ENCODE measurements at places on chromosomes 1 and 21.
A peak's percentile ranks its signal among the peaks of the same experiment; 100 is the strongest.

DNA sequence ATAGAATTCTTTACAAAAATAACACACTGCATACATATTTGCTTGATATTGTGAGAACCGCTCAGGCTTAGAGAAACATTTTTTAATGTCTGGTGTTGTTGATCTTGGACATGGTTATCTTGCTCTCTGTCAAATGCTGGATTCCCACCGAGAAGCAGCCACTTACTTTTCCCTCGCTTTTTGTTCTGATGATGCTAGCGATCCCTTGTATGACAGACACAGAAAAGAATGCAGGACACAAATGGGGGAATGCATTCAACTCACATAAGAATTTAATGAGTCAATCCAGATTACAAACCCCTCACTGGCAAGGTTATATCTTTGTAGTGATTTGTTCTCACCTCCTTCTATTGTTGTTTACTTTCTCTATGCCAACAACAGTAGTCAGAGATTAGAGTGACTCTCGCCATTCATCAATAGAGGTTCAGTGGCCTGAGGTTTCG lies 76.8 kb upstream of the AKT3 start:
- no peak for DNase-seq

DNA sequence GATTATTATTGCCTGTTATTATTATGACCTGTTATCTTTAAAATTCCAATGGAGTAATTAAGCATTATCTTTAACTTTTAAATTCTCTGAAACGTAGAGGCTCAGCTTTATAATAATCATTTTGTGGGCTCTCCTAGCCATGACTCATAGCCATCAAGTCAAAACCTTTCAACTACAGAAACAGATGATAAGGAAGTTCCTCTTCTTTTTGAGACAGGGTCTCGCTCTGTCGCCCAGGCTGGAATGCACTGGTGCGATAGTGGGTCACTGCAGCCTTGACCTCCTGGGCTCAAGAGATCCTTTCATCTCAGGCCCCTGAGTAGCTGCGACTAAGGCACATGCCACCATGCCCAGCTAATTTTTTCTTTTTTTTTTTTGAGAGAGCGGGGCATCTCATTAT lies 43.5 kb downstream of the CHML start:
- DNase-seq, result no peak

DNA sequence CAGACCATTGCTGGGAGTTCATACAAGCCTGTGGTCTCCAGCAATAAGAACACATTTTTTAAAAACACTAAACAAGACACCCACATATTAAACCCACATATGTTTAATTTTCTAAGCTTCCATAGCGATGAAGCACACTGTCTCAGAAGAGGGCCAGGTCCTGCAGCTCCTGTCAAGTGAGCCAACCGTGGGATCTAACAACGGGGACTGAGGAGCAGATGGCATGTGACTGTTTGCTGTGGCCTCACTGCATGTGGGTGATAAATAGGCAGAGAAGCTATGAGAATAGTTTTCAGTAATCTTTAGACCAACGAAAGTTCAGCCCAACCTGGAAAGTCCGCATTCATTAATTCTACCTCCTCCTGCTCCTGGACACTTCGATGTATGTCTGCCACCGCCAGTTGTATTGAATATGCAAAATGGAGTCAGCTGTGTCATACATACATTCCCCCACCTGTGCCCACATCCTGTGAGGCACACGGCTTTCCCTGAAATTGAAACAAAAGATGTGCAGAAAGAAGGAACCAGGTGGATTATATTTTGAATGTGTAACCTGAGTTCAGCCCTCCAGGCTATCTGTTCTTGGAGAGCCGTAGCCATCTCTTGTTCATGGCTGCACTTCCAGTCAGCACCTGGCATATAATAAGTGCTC lies 88.2 kb downstream of the MIS18A start:
- no peak for DNase-seq

DNA sequence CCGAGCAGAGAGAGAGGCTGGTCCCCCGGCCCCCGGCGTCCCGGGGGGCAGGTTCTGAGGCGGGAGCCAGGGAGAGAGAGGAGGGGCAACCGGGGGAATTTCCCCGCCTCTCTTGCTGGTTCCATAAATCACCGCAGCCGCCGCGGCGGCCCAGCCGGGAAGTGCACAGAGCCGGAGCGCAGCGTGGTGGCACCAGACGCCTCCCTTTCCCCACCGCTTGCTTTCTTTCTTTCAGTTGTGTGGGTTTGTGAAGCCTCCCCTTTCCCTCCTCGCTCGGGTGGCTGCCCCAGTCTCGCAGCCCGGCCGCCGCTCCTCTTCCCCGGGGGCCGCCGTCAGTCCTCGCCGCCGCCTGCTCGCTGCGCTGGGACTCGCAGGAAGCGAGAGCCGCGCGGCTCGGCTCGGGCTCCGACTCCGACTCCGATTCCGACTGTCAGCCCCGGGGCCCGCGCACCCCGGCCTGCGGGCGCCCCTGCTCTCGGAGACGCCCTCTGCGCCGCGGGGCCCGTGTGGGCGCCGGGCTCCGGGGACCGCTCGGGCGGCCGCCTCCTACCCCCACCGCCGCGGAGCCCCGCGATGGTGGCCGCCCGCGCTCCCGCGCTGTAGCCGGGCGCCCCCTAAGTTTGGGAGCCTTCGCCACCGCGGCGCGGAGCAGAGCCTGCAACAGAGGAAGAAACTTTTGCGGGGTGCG lies at the start of gene CACHD1:
Gene CACHD1 (plus strand): TSS at position 153 of the 688 bp plus-strand sequence. CDS start 616 bp downstream, outside the sequence.
- DNase-seq, result peak; percentile 83

DNA sequence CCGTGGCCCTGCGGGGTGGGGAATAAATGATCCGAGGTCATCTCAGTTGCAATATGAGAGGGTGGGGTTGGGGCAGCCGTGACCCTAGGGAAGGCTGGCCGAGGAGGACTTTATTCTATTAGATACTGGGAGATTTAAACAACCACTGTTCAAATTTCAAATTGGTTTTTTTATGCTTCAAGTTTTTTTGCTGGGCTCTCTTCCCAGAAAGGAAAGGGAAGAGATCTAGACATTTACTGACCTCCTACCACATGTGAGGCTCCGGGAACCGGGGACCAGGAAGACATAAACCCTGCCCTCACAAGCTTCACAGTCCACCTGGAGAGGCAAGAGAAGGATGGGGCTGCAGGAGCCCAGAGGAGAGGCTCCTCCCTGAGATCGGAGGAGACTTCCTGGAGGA lies 207.3 kb downstream of the FOXD2 start:
- no peak for DNase-seq

DNA sequence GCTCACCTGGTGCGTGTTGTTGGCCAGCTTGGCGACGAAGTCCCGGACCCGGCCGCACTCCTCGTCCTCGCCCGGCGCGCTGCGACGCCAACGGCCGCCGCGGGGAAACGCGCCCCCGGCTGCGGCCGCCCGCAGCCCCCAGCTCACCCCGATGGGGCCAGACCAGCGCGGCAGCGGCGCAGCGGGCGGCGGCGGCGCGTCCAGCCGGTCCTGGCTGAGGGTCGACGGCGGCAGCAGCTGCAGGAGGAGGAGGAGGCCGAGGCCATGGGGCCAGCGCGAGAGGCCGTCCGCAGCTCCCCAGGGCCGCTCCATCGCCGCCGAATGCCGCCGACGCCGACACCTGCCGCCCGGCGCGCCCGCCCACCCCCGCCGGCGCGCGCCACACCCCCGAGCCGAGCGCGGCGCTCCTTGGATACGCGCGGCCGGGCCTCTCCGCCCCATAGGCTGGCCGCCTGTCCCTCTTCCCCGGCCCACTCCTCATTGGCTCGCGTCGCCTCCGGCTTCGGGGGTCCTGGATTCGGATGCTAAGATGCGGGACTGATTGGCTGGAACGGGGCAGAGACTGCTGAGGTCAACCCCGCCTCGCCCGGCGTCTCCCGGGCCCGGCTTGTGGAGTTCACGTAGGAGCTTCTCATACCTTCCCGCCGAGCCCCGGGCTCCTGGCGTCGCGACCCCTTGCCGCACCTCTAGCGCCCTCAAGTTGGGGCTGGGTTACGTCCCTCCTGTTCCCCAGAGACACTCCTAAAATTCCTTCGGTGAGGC lies at the start of gene SORT1:
Gene SORT1 (minus strand): TSS at position 338 of the 762 bp plus-strand sequence. CDS start 26 bp downstream, at position 312.
- DNase-seq, result peak; percentile 84

GRCh38 chr1:225534135-225534534 lies 106.3 kb upstream of the LBR start:
- no peak for DNase-seq

DNA sequence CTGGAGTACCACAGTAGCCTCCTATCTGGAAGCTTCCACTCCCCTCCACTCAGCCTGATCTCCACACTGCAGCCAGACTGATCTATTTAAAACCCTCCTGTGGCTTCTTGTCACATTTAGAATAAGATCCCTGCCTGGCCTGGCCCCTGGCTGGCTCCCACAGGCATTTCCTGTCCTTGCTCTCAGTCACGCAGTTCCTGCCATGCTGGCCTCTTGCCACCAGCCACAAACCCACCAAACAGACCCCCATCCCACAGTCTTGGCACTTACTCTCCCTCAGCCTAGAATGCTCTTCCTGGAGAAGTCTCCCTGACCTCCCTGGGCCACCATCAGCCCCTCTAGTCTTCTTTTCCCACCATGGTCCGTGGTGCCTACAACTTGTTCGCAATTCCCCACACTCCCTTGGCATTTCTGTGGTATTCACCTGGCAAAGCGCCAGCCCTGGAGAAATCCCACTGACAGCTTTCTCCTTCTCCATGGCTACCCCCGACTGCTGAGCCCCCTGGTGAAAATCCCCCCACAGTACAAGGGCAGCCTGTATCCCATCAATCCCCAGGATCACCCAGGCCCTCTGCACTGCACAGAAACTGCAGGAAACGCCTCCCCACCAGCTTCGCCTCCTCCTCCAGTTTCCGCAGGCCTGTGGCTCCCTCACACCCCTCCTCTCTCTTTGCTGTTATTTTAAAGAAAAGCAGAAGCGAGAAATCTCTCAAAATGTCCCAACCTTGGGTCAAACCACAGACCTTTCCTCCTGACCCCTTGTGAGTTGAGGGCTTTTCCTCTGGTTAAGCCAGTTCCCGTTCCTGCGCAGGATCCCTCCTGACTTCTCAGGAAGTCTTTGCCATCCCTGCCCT lies 94.5 kb downstream of the SYT2 start:
- no peak for DNase-seq

DNA sequence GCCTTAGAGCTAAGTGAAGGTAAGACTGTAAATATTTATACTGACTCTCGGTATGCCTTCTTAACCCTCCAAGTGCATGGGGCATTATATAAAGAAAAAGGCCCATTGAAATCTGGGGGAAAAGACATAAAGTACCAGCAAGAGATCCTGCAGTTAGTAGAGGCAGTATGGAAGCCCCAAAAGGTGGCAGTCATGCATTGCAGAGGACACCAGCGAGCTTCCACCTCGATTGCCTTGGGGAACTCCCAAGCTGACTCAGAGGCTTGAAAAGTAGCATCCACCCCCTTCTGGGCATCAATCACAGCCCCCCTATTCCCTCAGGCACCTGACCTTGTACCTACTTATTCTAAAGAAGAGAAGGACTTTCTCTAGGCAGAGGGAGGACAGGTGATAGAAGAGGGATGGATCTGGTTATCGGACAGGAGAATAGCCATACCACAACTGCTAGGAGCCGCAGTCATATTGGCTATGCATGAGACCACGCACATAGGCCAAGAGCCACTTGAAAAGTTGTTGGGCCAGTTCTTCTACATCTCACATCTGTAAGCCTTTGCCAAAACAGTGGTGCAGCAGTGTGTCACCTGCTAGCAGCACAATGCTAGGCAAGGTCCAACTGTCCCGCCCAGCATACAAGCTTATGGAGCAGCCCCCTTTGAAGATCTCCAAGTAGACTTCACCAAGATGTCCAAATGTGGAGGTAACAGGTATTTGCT lies 19.4 kb downstream of the PLA2G2F start:
- no peak for DNase-seq

DNA sequence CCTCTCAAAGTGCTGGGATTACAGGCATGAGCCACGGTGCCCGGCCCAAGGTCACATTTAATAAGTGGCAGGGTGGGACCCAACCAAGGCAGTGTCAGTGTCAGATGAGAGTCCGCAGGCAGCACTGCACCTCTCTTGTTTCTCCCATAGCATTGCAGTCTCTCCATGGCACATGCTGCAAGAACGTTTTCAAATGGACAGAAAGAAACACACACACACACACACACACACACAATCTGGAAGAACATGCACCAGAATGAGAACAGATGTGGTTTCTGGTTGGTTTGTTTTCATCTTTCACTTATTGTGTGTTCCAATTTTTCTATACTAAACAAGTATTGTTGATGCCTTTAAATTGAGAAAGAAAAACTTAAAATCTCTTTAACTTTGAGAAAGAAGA lies 126.5 kb downstream of the SYF2 start:
- no peak for DNase-seq
